ENCODE measurements at places on chromosomes 7 and 10.
A peak's percentile ranks its signal among the peaks of the same experiment; 100 is the strongest.

DNA sequence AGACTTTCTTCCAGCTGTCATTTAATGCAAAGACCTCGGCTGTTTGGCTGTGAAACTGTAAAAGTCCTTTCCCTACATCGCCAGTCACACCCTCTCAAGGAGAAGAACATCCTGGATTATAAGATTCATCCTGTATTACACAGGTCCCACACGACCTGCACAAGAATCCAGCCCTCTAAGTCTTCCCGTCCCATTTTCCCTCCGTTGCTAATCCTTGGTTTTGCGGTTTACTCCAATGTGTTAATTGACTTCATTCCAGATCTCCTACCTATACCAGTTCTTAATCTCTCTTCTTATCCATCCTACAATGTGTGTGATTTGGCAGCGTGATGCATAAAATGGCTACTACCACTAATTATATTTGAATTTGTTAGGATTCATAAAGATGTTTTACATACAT lies 110.4 kb downstream of the COL28A1 start:
- DNase-seq, result no peak

GRCh38 chr7:106326594-106327537 lies 42.1 kb upstream of the NAMPT start:
- no peak for DNase-seq

- DNase-seq, result peak; percentile 79
Measured at GRCh38 chr10:69087590-69088470, at the start of gene SRGN. Gene SRGN (plus strand): TSS chr10:69088103. CDS start chr10:69088158, 55 bp downstream.

- no peak for DNase-seq
Measured at GRCh38 chr10:3418926-3419325, 246.3 kb upstream of the PITRM1 start.

DNA sequence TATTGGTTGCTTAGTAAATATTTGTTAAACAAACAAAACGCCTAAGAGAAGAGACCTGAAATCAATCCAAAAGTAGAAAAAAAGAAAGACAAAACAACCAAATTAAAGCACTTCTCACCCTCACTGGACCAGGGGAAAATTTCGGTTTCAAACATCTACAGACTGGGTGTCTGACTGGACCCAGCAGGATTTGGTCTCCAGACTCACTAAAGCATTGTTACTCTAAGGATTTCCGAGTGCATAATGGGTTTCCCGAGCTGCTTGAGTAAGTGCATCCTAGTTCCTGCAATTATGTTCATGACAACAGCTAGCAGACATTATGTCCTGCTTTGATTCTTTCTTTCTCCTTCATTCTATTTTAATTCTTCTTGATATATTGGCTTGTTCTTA lies 51.8 kb upstream of the FAM3C start:
- no peak for DNase-seq

GRCh38 chr10:78772986-78773530 lies 295.7 kb upstream of the ZMIZ1 start:
- no peak for DNase-seq
